NCI-H1092 treated with DMSO at 0.1 percent for 48 hours (cell line): ENCODE measurements at places on chromosomes 16 and 17.
A peak's percentile ranks its signal among the peaks of the same experiment; 100 is the strongest.

- no peak for DNase-seq
Observed at GRCh38 chr16:71931599-71931998, 36.3 kb downstream of the IST1 start.

DNA sequence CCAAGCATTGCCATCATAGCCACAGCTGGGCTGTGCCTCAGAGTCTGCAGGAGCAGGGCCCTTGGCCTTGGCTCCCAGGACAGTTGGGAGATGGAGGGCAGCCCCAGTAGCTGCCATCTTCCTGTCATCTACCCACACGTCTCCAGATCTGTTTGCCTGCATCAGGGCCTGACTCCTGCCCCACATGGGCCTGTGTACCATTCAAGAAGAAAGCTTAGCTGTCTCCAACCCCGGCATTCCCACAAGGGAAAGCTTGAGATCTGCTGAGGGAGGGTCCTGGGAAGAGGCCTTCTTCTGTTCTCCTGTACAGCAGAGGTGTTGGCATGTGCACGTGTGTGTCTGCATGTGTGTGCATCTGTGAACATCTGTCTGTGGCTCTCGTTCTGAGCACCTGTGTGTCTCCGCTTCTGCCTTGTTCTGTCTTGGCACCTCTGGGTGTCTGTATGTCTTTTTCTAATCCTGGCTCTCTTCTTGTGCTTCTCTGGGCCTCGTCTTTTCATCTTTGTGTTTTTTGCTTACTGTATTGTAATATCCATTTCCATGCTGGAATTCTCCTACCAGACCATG is 122.2 kb downstream of the MRM1 start:
- no peak for DNase-seq

DNA sequence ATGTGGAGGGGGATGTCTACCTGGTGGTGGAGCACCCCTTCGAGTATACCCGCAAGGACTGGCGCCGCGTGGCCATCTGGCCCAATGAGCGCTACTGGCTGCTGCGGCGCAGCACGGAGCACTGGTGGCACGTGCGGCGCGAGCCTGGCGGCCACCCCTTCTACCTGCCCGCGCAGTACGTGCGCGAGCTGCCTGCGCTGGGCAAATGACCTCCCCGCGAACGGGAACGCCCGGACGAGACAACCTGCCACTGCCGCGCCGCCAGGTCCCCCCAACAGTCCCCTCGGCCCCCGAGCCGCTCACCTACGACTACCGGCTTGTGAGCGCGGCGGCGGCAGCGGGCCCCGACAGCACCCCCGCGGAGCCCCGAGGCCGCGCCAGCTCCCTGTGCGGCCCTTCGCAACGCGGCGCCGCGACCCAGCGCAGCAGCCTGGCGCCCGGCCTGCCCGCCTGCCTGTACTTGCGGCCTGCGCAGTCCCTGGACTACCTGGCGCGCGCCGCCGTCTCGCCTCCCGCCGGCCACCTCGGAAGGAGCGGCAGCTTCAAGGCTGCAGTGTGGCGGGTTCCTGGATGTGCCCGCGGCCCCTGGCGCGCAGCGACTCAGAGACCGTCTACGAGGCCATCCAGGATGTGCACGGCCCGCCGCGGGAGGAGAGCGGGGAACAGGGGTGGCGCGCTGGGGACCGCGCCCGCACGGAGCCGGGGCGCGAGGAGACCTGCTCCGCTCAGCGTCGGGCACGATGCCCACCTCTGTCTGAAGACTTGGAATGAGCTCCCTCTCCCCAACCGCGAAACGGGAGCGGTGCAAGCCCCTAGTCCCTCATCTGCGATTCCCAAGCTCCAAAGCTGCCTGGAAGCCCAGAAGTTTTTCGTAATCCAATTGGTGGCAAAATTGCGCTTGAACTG is 48.7 kb upstream of the AMZ2 start:
- no peak for DNase-seq

GRCh38 chr17:36151891-36152638 is 24.4 kb downstream of the TBC1D3B start:
- DNase-seq: no peak

DNA sequence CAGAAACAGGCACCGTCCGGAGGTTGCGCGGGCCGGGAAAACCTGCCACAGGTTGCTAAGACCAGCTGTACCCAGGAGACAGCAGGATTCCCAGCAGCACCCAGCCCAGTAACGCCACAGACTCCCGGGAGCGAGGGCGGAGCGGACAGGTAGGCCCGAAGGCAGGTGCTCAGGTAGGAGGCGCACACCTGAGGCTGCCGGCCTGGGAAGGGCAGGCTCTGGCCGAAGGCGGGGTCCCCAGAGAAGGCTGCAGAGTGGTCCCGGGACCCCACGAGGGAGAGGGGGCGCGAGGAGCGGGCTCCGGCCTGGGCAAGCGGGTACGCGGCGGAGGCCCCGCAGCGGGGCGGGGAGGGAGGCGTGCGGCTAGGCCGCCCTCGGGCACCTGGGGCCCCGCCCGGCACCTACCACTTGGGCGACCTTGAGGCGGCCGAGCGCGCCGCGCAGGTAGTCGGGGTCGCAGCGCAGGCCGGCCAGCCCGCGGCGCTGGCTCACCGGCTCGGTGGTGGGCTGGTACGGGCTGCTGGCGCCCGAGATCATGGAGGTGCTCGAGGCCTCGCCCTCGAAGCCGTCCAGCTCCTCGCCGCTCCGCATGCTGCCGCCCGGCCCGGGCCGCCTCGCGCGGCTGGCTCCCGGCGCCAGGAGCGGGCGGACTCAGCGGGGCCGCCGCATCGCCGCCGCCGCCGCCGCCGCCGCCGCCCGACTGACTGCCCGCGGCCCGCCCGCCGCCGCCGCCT is 441 bp downstream of the CMTM4 start:
- DNase-seq: peak; percentile 20

GRCh38 chr17:81682565-81683207 is 911 bp downstream of the ARL16 start:
- peak; percentile 9 for DNase-seq
